ENCODE measurements at places on chromosomes 13 and 19.

GRCh38 chr19:30437869-30438268 lies 65.7 kb downstream of the ZNF536 start:
- no peak for DNase-seq

DNA sequence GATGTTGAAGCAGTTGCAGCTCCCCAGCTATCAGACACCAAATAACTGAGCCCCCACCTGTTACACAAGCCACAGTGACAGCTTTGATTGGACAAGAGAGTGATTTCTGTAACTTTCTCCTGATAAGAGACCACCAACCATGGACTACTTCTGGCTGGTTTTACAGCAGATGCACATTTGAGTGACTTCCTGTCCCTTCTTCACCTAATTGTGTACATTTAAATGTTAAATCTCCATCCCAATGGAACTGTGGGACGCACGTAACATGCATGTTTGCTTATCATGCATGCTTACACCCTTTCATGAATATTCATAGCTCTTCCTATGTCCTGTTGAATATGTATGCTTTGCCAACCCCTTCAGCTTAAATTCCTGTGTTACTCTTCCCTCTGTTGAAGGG lies 6.0 kb upstream of the TNFSF11 start:
- no peak for DNase-seq

GRCh38 chr19:28388988-28389387 lies 824.0 kb downstream of the UQCRFS1 start:
- no peak for DNase-seq

DNA sequence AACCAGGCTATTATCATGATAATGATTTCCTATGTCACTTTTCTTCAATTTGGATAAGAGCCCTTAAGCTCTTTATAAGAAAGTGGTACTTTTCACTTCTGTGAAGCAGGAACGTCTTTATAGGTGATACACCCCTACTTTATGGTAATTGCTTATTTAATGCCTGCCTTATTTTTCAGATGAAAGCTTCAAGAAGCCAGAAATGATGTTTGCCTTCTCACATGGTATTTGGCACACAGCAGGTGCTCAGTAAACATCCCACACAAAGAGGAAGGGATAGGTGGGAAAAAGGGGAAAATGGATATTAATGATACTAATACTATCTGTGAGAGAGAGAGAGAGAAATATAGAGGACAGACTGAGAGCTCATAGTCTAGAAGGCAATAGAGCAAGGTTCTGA lies 29.0 kb upstream of the WASF3 start:
- DNase-seq: no peak

DNA sequence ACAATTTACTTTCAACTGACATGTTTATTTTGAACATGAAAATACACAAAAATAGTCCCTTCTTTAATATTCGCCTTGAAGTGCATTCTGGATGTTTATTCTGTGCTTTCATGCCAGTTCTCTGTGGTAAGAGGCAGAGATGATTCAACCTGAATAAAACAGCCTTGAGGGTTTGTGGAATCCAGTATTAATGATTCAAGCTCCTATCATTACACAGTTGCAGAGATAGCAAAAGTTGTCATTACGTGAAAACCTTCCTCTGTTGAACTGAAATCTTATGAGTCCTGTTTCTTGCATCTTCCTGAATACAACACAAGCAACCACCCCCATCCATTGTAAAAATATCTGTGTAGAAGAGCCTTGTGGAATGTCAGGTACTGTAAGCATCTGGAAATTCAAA lies 142.3 kb upstream of the HTR2A start:
- no peak for DNase-seq

GRCh38 chr13:99376132-99376531 lies 68.9 kb upstream of the GPR183 start:
- DNase-seq: no peak

- DNase-seq: no peak
Measured at GRCh38 chr19:10508707-10509106, 5.6 kb upstream of the KEAP1 start.
